ENCODE measurements at places on chromosomes 13 and 19. TPM values are rescaled to one million over a fixed set of nuclear protein-coding genes. Genes with fewer than 3 reads are reported as not detected.

The CD209 gene
- not detected for polyA plus RNA-seq

The DNAAF3 gene
- 2.4 TPM for polyA plus RNA-seq

The CEACAM21 gene
- not detected for polyA plus RNA-seq

The ZNF761 gene
- polyA plus RNA-seq = 5.9 TPM

The KLK14 gene
- 0.19 TPM for polyA plus RNA-seq

The SIAH3 gene
- polyA plus RNA-seq = 0.08 TPM

The EFNA2 gene
- 1.1 TPM for polyA plus RNA-seq

The DUXA gene
- polyA plus RNA-seq = not detected

The SAFB2 gene
- polyA plus RNA-seq = 20.3 TPM

The CEACAM20 gene
- polyA plus RNA-seq = not detected

The RYR1 gene
- under 0.01 TPM for polyA plus RNA-seq

The ZNF829 gene
- polyA plus RNA-seq = 0.72 TPM

The PSG11 gene
- 0.08 TPM for polyA plus RNA-seq

The DCT gene
- polyA plus RNA-seq = 0.11 TPM

The ZNF90 gene
- 1.5 TPM for polyA plus RNA-seq

The ZNF813 gene
- 0.78 TPM for polyA plus RNA-seq

The ZNF723 gene
- polyA plus RNA-seq = not detected

The ADGRE2 gene
- polyA plus RNA-seq = 0.02 TPM

The PEG3 gene
- polyA plus RNA-seq = 0.12 TPM

The A1BG gene
- polyA plus RNA-seq = 61.4 TPM

The LRRC8E gene
- polyA plus RNA-seq = 0.02 TPM

The MPHOSPH8 gene
- 13.0 TPM for polyA plus RNA-seq

The PSG1 gene
- 0.19 TPM for polyA plus RNA-seq
